ENCODE measurements at places on chromosomes 2 and 18.
A peak's percentile ranks its signal among the peaks of the same experiment; 100 is the strongest.

- no peak for DNase-seq
Measured at GRCh38 chr2:180621941-180622918, 358.2 kb upstream of the UBE2E3 start.

GRCh38 chr2:198077477-198077876, 273.1 kb downstream of the PLCL1 start:
- no peak for DNase-seq

GRCh38 chr2:203740871-203741281, 34.4 kb downstream of the CD28 start:
- peak; percentile 46 for DNase-seq

- DNase-seq: no peak
Measured at GRCh38 chr2:149246186-149246585, 84.2 kb upstream of the LYPD6 start.

GRCh38 chr18:50610349-50610748, 50.5 kb downstream of the MAPK4 start:
- peak; percentile 8 for DNase-seq

DNA sequence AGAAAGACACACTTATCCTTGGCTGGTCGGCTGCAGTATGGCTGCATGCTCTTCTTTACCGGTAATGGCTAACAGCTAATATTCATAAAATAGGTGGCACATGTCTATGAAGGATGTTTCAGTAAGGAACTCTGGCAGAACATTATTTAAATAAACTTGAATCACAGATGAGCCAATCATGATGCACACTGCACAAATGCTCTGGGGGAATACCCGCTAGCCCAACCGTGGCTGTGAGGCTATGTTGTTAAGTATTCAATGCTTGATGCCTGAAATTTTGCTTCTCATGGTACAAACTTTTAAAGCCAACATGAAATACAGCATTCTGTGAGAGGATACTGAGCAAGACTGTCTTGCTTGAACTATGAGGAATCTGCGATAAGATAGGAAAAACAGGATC, 505.8 kb downstream of the ZEB2 start:
- no peak for DNase-seq

DNA sequence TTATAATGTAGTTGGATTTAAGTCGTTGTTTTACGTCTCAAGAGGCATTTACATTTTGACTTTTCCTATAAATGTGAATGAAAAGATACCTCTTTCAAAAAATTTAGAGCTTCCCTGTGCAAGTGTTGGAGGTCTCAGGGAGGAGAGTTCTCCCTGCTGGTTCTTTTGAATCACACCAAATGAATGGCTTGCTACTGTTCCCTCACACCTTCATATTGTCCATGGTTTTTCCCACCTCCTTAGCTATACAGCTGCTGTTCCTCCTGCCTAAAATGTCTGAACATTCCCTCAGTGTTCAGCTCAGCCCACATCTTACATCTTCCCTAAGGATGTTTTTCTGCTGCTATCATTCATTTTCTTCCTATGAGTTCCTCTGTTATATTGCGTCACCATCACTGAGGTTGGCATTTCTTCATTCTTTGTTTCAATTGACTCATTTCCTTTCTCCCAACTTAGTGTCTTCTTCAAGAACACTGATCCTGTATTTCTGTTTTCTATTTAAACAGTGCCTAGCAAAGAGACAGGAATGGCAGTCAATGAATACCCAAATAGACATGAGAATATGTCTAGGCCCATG, 46.0 kb downstream of the COX7A2L start:
- no peak for DNase-seq

DNA sequence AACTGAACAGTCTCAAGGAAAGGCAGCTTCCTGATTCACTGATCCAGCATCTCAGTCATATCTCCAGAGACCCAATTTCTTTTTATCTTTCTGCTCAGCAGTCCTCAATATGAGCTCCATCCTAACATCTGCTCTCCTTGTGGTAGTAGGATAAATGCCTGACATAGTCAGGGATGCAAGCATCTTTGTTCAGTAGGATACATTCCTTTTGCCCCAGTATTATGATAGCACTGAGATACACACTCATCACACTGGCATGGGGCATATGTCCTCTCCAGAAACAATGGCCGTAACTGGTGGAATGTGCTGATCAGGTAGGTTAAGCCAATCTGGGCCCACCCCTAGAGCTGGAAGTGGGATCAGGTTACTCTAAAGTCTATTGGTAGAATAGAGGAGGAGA, 207.2 kb downstream of the ETAA1 start:
- no peak for DNase-seq

- DNase-seq: no peak
Measured at GRCh38 chr18:22337833-22338232, 79.9 kb downstream of the CTAGE1 start.

- DNase-seq: no peak
Measured at GRCh38 chr2:73406996-73407395, 21.4 kb downstream of the ALMS1 start.

- no peak for DNase-seq
Measured at GRCh38 chr2:79971807-79972206, 332.7 kb downstream of the LRRTM1 start.

- DNase-seq: no peak
Measured at GRCh38 chr18:70762812-70763211, 474.0 kb downstream of the SOCS6 start.

DNA sequence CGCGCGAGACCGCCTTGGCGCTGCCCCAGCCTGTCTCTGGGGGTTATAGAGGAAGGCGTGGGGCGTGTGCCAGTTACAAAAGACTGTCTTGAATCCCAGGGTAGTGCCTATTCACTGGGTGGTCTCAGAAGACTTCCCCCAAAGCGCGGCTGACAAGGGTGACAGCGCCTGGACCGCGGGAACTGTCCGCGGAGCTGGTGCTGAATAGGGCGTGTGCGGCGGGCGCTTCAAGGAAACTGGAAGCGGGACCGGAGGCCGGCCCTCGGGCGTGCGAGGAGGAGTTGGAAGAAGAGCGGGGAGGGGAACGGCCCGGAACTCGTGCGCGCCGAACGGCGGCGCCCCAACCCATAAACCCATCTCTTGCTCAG, 2.3 kb downstream of the EGR4 start:
- peak; percentile 71 for DNase-seq

DNA sequence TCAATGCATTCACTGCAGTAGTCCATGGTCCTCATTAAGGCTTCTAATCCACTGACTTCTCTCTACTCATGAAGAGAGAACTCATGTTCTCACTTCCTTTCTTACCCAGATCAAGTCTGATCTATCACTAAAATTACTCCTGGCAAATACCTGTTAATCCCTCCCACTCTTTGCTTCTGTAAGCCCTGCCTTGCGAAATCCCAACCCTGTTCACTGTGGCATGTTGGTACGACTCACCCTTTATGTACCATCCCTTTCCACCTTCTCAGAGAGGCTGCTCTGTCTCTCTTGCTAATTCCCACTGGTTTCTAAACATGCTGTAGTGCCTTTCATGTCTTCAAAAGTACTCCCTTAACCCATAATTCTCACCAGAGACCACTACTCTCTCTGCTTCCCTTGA, 272.2 kb upstream of the ACVR2A start:
- no peak for DNase-seq

- no peak for DNase-seq
Measured at GRCh38 chr2:133092571-133092970, 422.6 kb upstream of the LYPD1 start.

DNA sequence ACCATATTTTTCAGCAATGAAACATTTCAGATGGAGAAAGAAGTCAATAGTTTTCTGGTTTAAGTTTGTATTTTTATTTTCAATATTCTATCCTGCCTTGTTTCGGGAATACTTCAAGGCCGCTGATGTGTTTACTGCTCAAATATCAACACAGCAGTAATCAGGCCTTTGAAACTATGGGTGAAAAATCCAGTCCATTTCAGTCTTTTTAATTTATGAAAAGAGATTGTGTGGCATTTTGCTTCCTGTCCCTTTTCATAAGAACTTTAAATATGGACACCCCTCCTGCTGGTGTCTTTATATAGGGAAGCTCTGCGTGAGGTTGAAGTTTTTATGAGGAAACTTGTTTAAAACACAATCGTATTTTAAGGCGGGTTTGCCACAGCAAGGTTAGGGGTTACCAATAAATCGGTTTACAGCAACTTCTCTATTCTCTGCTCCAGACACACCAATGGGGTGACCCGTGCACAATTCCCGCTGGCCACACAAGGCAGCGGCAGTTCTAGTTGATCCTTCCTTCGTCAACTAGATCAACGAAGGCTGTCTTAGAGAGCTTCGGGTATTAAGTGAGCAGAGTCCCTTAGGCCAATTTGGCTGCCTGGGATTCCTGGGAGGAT, 1.2 kb upstream of the TANC1 start:
- DNase-seq: no peak

GRCh38 chr2:22281033-22281432, 1103.9 kb upstream of the KLHL29 start:
- no peak for DNase-seq

DNA sequence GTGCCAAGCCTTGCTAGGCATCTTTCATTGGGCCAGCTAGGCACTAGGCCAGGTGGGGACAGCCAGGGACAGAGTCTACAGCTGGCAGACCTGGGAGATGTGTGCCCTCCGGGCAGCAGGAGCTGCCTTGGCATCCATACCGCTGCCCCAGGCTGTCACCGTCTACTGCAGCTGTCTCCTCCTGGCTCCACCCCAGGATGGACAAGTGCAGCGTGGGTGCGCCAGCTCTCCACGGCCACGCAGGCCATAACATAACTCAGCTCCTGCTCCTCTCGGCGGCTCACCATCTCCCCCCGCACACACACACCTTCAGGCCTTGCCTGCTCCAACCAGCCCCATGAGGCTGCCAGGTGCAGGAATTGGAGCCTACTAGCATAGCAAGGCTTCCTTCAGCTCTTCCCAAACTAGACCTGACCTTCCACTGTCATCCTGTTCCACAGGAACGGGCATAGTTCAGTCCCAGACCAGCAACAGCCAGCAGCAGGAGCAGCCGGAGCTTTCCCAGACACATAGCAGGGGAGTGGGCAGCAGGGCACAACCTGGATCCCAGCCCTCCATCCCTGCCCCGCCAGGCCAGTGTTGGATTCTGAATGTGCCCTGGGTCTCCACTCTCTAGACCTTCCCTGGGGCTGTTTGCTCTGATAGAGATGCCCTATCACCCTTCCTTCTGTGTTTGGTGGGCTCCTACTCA, 2.5 kb upstream of the ADRA2B start:
- DNase-seq: no peak

GRCh38 chr18:48680339-48681250, 141.8 kb downstream of the CTIF start:
- DNase-seq: no peak

DNA sequence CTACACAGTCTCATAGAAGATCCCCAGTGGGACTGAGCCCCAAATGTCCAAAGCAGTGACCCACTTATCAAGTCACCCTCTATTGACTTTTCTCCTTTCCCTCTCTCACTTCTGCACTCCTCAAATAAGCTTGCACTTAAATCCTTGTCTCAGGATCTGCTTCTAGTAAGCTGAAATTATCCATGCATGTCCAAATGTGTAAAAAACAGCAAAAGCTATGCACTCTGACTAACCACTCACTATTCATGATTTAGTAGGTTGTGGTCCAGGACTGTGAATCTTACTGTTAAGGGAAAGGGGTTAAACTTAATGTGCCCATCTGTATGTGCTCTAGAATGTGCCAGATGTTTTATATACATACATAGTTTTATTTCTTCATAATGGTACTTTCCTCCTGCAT, 115.4 kb downstream of the SCG2 start:
- DNase-seq: no peak

GRCh38 chr2:165113414-165113813, 90.4 kb downstream of the SCN3A start:
- no peak for DNase-seq

GRCh38 chr2:239642406-239643004, 241.7 kb upstream of the HDAC4 start:
- DNase-seq: no peak

- no peak for DNase-seq
Measured at GRCh38 chr2:222878877-222879603, 18.2 kb downstream of the ACSL3 start.

GRCh38 chr18:26865557-26865956, at the start of gene AQP4:
AQP4 (minus strand) TSS chr18:26865707; CDS start chr18:26865689, 18 bp downstream.
- DNase-seq: no peak

DNA sequence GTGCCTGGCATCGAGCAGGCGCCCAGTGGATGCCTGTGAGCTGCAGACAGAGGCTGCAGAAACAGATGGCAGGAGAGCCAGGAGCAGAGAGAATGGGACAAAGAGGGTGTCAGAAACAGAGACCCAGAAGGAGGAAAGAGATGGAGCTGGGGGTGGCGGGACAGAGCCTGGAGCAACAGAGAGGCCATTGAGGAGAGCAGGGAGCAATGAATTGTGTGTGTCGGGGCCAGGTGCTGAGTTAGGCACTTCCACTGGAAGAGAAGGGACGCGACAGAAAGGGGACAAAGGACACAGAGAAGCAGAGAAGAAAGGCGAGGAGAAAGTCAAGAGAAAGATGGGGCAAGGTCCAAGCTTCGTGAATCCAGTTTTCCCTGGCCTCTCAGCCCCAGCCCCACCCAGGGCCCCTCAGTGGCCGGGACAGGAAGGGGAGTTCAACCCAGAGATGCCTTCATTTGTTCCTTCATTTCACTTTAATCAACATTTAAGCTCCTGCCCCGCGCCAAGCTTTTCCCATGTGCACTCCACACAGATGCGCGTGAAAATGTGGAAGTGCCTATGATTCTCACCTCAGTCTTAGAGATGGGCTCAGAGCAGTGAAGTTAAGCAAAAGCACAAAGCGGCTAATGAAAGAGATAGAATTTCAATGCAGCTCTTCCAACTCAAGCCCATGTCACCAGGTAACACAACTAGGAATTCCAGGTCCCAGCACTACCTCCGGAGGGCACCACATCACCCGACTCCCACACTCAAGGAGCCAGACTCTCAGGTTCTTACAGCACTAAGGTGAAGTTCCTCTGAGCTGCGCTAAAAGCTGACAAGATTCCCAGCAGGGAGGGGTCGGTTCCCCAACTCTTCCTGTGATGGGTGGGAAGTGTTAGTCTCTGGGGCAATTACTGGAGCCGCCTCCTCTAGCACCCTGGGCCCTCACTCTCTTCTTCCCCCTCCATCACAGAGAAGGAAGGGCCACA, 55.1 kb downstream of the TNS1 start:
- no peak for DNase-seq

GRCh38 chr2:55943466-55943865, 19.9 kb upstream of the EFEMP1 start:
- DNase-seq: no peak

DNA sequence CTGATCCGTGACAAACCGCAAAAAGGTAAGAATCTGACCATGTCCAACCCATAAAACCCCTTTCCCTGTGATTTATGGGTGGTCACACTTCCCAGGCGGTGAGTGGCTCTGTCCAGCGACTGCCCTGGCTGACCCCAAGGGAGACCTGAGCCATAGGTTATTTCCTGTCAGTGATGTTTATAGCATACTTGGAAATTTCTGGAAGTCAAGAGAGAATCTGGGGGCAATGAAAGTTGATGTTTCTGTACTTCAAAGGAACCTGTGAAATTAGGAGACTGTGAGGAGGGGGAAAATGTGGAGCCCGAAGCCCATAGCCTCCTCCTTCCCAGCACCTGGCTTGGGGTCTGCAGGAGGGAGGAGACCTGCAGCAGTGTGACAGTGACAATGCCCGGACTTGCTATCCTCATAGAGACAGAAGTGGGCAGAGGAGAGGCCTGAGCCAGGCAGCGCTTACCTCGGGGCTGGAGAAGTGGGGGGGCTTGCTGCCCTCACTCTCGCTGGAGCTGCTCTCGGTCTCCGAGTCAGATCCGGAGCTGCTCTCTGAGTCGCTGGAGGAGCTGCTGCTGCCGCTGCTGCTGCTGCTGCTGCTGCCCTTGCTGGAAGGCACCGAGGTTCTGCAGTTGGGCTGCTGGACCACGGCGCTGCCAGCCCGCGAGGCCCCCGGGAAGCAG, 111.3 kb upstream of the REV1 start:
- no peak for DNase-seq

- DNase-seq: no peak
Measured at GRCh38 chr2:59206361-59206760, 965.2 kb upstream of the FANCL start.

Measured in stimulated activated CD4-positive, alpha-beta T cell treated with anti-CD3 and anti-CD28 coated beads, Interleukin-15, amount 100 ng/mL, for 24 hours (primary cell).